ENCODE measurements at places on chromosomes 4 and X.

- no peak for DNase-seq
These were observed 2.7 kb downstream of the FOXO4 start for GRCh38 chrX:71098302-71098701.

DNA sequence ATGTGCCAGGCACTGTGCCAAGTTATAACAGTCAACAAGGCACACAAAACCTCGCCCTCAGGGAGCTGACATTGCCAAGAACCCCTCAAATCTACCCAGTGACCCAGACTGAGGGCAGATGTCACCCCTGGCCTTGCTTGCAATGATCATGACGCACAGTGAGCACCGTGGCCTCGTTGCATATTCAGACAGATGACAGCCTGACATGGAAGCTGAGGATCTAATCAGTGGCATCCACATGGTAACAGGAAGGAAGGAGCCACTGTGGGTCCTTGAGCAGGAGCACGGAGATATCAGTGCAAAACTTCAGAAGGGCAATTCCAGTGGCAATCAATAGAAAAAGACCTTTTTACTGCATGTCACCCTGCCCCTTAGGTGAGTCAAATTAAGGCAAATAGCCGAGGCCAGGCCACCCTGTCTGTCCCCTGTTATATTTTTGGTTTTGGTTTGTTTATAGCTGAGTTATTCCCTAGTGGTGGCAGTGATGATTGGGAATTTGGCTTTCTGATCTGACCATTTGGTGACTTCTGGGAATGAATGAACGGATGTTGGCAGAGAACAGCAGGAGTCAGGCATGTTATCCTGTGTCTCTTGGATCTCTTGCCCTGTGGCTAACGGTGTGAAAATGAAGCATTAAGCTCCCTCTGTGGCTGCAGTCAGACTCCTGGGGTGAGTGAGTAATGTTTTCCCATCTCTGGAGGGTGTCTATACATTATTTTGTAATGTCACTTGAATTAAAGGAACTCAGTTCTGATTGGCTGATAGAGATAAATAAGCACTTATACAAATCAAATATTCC, 20.4 kb downstream of the WDR13 start:
- no peak for DNase-seq

DNA sequence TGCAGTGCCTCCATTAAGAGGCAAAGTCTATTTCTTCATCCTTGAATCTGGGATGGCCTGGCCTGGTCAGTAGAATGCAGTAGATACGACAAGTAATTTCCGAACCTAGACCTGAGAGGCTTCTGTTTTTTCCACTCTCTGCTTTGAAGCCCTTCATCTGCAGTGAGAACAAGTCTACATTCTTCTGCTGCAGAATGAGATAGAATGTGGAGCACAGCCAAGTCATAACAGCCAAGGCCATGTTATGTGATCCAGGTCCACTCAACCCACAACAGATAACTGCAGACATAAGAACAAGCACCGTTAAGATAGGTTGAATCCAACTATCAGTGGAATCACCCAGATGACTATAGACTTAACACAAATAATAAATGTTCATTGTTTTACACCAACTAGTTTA, 1297.7 kb downstream of the C4orf33 start:
- DNase-seq: no peak

- no peak for DNase-seq
These were observed 59.6 kb upstream of the RASSF6 start for GRCh38 chr4:73679836-73680235.

DNA sequence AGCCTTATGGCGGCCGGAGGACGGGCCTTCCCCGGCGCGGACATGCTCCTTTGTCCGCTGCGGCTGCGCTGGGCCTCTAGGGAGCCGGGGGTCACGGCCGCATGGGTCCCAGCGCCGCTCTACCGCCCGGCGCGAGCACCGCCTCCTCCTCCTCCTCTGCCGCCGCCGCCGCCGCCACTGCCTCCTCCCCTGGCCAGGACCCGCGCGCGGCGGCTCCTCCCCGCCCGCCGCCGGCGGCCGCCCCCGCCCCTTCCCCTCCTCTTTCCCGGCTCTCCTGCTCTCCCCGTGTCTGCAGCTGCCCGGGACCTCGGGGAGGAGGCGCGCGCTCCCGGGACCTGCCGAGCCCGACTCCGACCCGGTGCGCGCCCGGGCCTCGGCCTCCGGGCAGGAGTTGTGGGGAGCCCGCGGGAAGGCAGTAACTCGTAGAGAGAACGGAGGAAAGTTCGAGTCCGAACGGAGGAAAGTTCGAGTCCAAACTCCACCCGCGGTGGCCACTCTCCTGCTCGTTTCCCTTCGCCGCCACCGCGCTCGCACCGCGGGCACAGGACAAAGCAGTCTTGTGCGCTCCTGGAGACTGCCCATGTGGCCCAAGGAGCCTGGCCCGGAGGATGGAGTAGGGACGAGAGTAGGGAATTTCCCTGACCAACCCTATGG, at the start of gene ADGRA3:
Gene ADGRA3 (minus strand): TSS at position 179 of the 654 bp plus-strand sequence. CDS start 282 bp downstream, outside the sequence.
- DNase-seq: peak; percentile 60

- DNase-seq: no peak
These were observed 60.5 kb upstream of the UGT8 start for GRCh38 chr4:114538012-114538617.

DNA sequence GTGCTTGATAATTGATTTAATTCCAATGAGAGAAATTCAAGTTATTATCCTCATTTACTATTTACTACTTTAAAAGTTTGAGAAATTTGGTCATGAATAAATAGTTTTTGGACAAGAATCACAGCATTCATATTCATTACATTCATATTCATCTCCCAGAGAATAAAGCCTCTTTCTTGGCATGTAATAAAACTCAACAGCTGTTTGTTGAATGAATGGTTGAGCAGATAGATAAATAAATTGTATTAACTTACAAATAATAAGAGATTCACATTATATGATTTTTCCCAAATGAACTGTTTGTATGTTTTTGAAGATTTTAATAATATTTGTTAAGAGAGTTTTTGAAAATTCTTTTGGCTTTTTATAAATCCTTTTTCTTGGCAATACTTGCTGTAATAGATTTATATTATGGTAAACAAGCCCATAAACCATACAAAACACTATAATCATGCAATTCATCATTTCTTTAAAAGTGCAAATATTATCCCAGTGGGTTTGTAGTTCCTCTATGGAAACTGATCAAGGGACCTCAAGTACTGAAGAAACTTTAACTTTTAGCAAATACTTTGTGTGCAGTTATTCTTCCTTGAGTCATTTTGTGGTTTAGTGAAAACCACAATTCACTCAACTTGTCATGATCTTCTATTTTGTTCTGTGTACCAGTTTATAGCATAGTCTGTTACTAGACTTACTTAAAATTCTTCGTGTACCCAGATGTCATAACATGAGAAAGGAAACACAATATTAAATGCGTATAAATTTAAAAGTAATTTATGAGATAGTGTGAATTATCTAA, 371.8 kb downstream of the ADGRL3 start:
- no peak for DNase-seq

GRCh38 chrX:2430265-2430825, 70.4 kb downstream of the DHRSX start:
- DNase-seq: no peak

GRCh38 chrX:24014388-24015018, 12.5 kb downstream of the KLHL15 start:
- DNase-seq: peak; percentile 38

DNA sequence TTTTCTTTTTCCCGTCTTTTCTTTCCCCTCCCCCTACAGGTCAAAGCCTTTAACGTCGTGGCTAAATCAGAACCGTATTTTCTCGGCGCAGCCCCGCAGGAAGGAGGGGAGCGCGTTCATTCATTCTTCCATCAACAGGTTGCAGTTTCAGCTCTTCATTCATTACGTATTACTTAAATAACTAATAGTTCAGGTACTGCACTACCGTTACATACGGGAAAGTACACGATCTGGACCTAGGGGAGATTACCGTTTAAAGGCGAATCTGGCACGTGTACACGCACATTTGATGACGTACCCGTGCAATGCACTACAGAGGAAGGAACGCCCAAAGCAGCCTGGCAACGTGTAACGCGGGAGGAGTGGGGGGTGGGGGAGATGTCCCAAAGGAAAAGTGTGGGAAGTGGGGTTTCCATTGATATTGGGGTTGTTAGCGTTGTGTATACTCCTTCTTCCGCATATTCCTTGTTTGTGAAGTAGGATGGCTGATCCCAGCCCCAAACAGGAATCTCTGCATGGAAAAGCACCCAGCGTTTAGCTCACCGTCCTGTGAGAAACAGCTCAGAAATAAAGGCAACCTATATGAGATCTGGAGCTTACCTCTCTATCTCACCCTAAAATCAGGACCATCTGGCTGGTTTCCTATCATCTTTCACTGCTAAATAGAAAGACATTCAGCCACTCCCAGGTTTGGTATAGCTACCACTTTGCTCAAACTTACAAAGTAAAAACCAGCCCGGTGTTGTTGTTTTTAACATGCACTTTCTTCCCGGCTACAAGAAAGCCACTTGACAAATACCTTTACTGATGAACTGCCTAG, 585 bp upstream of the SEC24D start:
- no peak for DNase-seq

GRCh38 chr4:16884673-16885460, 13.6 kb downstream of the LDB2 start:
- DNase-seq: no peak

DNA sequence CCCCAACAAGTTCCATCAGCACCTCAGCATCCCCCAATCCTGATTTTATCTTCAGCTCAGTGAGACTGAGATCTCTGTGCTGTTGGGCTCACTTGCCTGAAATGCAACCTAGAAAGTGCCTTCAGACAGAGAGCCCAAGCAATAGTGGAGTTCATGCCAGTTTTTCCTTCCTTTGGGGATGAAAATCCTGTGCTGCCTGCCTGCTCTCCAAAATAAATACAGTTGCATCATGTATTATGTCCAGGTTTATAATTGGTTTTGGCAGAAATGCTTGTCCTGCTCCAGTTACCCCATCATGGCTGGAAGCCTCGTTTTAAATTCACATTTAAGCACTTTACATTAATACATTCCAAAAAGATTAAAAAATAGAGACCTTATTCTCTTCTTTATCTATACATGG, 1865.5 kb upstream of the TENM3 start:
- DNase-seq: no peak

GRCh38 chr4:181756451-181757095, 486.6 kb upstream of the TENM3 start:
- DNase-seq: no peak

GRCh38 chr4:87865960-87866598, 33.3 kb downstream of the MEPE start:
- no peak for DNase-seq

GRCh38 chrX:6448003-6448402, 86.9 kb downstream of the VCX3A start:
- no peak for DNase-seq

DNA sequence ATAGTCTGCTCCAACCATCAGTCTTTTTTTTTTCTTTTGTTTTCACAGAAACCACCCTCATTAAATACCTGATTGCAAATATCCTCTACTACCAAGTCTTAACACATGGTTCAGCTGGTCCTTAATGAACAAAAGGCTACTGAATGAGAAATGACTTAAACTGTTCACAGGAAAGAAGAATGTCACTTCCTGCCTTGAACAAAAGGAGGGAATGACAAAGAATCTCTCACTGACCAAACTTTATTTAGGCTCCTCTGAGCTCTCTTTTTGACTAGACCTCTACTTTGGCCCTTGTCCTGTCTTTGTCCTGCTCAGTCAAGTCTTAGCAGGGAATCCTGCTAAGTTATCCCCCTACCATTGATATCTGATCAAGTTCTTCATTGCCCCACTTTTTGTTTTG, 31.8 kb upstream of the GJB1 start:
- DNase-seq: no peak

DNA sequence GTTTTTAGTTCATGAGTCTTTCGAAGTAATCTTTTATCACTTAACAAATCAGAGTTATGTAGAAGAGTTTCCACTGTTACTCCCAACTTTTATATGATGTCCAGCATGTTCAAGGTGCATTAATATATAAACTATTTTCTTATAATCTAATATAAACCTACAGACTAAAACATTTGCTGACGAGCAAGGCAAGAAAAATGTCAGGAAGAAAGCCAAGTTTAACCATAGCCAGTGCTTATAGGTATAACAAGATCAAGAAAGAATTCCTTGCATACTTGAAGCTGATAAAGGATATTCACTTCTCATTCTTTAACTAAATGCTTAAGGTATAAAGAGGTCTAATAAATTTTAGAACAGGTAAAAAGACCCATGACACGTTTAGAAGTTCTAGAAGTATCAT, 167.7 kb downstream of the NPNT start:
- DNase-seq: no peak

- peak; percentile 82 for DNase-seq
These were observed 167.5 kb upstream of the MAP3K15 start for GRCh38 chrX:19682712-19683331.

DNA sequence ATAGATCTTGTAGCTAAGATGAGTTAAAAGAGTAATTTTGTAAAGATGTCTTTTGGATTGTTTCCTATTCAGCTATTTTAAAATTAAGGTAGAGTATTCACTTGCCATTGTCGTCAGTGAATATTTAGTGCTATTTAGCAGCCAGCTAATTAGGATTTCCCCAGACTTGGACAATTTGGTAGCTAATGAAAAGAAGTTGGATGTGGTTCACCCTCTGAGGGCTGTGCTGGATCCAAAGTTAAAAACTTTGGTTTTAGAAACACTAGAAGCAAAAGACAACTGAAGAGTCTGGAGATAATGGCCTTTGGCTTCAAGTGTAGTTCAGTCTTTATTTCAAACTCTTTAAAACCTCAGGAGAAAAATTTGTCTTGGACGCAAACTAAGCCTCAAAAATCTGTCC, 41.3 kb downstream of the ATG4A start:
- DNase-seq: no peak

- no peak for DNase-seq
These were observed 46.3 kb downstream of the ATP10D start for GRCh38 chr4:47531241-47531953.

- no peak for DNase-seq
These were observed 38.6 kb downstream of the NPY5R start for GRCh38 chr4:163382178-163382869.

DNA sequence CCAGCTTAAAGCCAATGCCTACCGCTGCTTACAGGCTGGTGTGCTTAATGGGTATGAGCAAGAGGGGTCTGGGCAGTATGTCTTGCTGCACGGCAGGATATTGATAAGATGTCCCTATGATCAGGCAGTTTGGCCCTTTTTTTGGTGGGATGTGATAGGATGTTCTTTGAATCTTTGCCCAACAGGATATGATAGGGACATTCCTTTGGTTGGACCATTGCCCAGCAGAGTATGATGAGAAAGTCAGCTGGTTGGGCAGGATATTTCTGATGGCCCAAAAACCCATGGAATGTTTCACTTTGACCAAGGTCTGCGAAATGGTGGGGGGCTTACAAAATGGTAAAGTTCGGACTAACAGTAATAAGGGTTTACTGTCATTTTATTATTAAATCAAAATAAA, 1060.6 kb downstream of the STIM2 start:
- no peak for DNase-seq

DNA sequence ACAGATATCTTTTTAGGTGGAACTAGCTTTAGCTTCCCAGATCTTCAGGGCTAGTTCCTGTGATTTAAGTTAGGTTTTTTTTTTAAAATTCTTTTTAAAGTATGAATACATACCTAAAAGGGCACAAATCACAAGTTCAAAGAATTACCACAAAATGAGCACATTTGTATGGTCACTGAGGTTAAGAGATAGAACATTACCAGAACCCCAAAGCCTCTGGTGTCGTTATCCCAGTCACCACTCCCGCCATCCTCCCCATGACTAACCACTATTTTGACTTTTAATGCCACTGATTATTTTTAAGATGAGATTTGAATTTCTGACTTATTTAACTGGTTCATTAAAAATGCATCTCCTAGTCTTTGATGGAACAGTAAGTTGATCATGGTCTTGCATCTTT, 5.4 kb downstream of the PGK1 start:
- no peak for DNase-seq

- no peak for DNase-seq
These were observed 1.1 kb downstream of the LRBA start for GRCh38 chr4:151013944-151014343.

GRCh38 chrX:40005292-40006011, 92.3 kb downstream of the BCOR start:
- DNase-seq: no peak
